ENCODE measurements at places on chromosomes 13 and 19.

- DNase-seq: no peak
Observed at GRCh38 chr19:41206456-41206855, 12.6 kb upstream of the AXL start.

GRCh38 chr19:15280915-15281683 is 48.9 kb upstream of the EPHX3 start:
- DNase-seq: peak; percentile 89

- DNase-seq: no peak
Observed at GRCh38 chr19:45919678-45920077, 5.1 kb upstream of the NANOS2 start.

GRCh38 chr13:99806671-99807070 is 164.9 kb downstream of the ZIC5 start:
- DNase-seq: no peak

GRCh38 chr19:47113850-47114651 is 475 bp upstream of the ZC3H4 start:
- no peak for DNase-seq
